ENCODE measurements at places on chromosomes 5 and 9.

- no peak for DNase-seq
These were observed 249.5 kb downstream of the MAN2A1 start for GRCh38 chr5:109939116-109939682.

DNA sequence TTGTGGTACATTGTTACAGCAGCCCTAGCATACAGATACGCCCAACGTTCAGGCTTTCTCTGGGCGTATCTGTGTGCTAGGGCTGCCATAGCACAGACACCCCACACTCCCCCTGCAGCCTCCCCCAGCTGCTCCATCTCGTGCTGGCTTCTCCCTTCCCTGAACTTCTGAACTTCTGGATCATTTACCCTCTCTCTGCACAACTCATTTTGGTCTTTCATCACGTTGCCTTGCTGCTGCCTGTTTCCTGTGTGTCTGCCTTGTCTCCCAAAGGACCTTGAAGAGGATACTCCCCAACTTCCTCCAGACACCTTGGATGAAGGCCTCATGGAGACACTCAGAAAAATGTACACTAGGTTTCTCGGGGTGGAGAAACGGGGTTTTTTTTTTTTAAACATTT lies 37.3 kb downstream of the SLIT3 start:
- no peak for DNase-seq

DNA sequence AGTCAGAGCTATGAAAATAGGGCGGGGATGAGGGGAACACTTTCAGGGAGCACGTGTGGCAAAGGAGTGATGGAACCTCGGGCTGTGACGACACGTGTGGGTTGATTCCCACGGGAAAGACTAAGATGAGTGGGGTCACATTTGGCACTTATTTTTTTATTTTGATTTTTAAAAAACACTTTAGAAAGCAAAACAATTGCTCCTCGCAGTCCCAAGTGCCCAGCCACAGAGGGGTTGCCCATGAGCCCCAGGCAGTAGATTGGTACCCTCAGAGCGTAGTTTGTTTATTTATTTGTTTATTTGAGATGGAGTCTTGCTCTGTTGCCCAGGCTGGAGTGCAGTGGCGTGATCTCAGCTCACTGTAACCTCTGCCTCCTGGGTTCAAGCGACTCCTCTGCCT lies 69.7 kb downstream of the WNK2 start:
- DNase-seq: no peak

GRCh38 chr9:93959739-93960154 lies 4.6 kb upstream of the BARX1 start:
- no peak for DNase-seq

DNA sequence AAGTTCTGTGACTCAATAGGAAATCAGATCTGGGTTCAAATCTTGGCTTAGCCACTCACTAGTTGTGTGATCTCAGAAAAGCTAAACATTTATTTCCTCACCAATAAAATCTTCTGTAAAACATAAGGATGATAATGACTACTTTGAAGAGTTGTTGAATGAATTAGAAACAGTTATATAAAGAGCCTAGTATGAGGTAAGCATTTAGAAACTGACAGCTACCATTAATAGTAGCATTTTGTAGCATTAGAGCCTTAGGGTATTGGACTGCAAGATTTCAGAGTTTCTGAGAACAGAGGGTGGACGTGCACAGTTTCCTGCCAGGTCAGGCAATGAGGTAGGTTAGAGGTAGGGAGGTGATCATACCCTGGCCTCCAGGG lies 293.2 kb downstream of the CWC27 start:
- DNase-seq: no peak

DNA sequence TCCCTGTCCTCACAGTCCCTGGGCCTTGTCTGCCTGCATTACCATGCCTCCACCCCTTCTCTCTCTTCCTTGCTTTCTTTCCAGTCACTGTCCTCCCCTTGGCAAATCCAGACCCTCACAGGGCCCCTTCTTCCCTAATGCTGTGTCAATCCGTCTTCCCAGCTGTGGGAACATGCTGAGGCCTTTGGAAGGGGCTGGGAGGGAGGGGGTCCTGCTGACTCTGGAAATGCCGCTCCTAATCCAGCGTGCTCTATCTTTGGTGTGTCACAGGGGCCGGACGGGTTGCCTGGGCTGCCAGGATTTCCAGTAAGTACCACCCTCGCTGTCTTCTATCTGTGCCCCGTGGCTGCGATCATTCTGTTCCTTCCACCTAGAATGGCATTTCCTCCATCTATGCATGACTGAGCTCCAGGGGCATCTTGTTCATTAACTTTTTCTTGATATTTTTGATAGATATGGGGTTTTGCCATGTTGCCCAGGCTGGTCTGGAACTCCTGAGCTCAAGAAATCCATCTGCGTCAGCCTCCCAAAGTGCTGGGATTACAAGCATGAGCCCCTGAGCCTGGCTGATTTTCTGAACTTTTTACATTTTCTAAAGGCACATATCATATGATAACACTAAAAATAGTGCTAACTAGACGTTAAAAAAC lies 64.5 kb upstream of the TGFBR1 start:
- DNase-seq: no peak

- DNase-seq: no peak
These were observed 75.0 kb downstream of the HMHB1 start for GRCh38 chr5:143886651-143887638.

DNA sequence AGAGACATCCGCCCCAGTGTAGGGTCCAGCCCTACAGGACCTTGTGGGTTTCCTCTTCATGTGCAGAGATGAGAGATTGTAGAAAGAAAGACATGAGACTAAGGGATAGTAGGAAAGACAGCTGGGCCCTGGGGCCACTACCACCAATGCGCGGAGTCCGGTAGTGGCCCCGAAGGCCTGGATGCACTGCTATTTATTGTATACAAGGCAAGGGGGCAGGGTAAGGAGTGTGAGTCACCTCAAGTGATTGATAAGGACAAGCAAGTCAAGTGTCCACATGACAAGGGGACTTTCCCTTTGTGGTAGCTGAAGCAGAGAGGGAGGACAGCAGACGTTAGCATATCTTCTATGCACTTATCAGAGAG lies 6.2 kb upstream of the TMEM141 start:
- DNase-seq: no peak

DNA sequence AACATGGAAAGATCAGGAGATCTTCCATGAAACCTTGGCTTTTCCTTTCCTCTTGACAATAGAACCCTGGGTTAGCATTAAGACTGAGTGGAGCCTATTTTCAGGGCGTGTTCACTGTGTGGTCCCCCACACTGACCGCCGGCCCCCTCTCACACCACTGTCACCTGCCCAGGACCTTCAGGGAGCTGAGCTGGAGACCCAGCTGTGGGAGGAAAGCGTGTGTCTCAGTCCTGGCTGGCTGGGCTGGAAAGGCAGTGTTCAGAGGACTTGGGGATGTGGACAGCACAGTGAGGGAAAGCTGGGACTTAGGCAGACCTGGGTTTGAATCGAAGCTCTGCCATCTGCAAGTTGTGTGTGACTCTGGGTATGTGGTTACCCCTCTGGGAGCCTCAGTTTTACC lies 268.1 kb downstream of the NSG2 start:
- DNase-seq: no peak

GRCh38 chr5:125236981-125237380 lies 490.5 kb upstream of the ZNF608 start:
- no peak for DNase-seq

GRCh38 chr9:81687521-81688261 lies 1.7 kb downstream of the TLE1 start:
- no peak for DNase-seq

GRCh38 chr5:17898766-17899165 lies 264.5 kb downstream of the TAF11L14 start:
- no peak for DNase-seq

Measured in stimulated activated CD4-positive, alpha-beta T cell treated with anti-CD3 and anti-CD28 coated beads, Interleukin-15, amount 100 ng/mL, for 1 hour (primary cell).